ENCODE measurements at places on chromosomes 7 and 10. TPM values are rescaled to one million over a fixed set of nuclear protein-coding genes. Genes with fewer than 3 reads are reported as not detected.

DNA sequence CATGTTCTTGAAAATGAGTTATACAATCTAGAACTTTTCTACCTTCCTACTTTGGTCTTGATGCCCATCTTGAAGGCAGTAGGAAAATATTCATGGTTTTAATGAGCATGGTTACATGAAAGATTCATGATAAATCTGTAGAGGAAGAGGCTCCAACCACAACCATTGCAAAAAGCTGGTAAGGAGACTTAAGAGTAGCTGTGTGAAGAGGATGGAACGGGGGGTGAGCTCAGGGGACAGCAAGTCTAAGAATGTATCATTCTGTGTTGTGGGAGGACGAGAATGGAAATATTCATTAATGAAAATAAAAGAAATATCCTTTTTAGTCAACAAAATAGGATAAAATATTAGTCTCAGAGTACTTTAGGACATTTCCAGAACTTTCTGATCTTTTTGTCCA is 81.1 kb downstream of the BMPER start:
- no peak for DNase-seq

Gene PGAM2
- total RNA-seq, result 449 TPM

DNA sequence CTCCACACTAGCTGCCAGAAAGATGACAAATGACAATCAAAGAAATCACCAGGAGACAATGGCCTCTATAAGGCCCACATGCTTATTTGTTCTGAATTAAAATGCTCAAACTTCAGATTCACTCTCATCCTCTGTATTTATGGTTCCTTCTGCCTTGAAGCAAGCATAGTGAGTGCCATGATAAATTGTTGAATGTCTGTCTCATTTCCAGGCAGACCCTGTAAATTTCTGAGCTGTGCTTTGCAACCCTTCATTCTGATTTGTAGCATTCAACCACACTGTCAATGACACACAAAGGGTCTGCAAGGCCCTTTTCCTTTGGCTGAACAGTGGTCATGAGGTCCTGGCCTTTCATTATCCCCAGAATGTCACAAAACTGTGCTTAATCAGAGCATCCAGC is 506.6 kb upstream of the GHITM start:
- no peak for DNase-seq

DNA sequence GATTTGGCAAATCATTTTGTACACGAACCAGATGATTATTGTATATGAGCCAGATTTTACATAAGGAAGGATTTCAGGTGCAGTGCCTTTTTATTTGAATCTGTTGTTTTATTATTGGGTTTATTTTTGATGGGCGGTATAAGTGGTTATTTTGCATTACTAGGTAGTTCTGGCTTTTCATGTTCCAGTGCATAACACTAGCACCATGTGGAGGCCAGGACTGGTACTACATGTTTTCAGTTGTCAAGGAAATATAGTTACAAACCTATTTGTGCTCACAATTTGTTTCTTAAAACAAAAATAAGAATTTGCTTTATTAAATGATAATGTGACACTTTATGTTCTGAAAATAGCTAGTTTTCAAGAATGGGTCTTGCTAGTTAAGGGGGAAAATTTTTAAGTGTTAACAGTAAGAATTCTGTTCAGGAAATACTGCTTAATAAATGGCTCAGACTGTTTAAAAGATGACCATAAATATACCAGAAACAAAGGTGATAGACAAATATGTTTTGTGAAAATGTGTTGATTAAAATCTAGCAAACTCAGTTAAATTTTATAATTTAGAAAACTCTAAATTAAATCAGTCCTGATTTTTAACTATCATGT is 7.1 kb upstream of the SEMA3E start:
- no peak for DNase-seq

DNA sequence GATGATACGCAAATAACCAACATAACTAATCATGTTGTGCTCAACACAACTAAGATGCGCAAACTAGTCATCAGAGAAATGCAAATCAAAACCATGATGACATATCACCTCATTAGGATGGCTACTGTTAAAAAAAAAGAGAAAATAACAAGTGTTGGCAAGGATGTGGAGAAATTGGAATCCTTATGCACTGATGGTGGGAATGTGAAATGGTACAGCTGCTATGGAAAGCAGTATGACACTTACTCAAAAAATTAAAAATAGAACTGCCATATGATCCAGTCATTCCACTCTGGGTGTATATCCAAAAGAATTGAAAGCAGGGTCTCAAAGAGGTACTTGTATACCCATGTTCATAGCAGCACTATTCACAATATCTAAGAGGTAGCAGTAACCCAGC is 42.9 kb downstream of the SLIT1 start:
- no peak for DNase-seq

DNA sequence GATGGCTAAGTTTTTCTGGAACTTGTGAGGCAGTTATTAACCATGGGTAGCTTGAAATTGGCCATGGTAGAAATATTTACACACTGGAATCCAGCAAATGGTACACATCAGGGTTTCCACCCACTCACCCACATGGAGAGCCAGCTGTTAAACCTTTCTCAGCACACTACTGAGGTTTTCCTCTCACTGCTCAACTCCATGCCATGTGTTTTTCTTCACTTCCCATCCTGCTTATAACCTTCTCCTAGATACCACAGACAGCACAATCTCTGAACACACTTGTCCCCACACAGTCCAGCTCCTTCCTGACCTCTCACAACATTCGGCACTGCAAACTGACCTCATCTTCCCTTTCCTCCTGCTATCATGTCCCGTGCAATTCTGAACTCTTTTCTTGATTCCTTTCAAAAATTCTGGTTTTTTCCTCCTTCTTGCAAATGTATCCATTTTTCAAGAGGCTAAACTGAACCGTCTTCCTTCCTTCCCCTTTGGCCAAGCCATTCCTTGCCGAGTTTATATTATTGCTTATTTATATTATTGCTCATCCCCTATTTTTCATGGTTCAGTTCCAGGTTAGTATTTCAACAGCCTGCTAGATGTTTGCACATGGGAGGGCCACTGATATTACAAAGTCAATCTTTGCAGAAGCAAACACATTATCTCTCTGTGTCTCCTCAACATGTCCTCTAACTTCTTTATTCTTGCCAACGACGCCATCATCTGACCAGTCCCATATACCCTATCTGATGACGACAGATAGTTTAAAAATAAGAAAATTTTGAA is 606.4 kb downstream of the SORCS1 start:
- DNase-seq, result no peak

DNA sequence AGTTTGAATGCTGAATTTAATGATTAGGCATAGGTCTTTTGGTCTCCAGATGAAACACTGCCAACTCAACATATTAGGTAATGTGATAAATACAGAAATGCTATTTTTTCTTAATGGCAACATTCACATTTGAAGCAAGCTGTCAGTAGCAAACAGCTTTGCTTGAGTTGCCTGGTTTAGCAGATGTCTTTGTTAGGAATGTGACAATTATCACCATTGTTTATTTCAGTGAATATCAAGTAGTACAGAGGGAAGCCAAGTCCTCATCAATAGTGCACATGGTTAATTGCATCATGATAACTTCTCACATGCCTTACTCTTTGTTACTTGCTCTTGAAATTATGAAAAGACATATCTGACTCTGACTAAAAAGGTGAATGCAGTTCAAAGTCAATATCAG is 23.7 kb upstream of the SEPTIN7 start:
- no peak for DNase-seq

- no peak for DNase-seq
Observed at GRCh38 chr10:102090772-102091171, 25.6 kb downstream of the HPS6 start.

- peak; percentile 68 for DNase-seq
Observed at GRCh38 chr10:102452672-102453340, 1.5 kb upstream of the C10orf95 start.

DNA sequence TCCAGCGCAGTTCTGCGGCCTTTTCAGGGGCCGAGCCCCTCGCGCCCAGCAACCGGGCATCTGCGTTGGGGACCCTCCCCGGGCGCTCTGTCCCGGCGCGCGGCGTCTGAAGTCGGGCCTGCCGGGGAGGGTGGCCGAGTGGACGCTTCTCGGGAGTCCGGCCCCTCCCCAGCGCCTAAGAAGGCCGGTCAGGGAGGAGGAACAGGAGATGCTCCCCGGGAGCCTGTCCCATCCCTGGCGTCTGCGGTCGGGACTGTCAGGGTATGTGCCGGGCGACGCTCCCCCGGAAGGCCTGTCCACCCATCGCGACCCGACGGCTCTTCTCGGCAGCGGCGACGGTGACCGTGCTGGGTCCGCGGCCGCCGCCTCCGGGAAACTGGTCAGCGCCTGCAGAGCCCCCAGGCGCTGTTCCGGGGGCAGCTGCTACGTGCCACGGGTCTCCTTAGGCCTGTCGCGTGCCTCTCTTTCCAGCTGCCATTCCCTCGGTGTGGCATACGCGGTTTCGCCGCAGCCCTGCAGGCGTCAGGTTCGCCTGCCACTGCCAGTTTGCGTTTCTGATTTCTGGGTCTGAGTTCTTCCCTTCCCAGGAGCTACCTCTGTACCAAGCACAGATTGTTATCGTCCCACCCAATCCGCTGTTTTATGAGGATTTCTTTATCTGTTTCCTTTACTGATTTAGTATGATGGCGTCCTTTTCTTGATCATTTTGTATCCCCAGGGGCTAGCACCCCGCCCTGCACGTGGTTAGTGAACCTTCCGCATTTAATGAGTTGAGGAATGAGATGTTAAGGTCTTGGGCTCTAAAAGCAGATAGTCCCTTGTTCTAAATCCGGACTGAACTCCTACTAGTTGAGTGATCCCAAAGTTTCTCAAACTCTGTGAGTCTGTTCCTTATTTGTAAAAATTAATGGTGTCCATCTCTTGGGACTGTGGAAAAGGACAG is 782 bp downstream of the IFIT5 start:
- DNase-seq, result peak; percentile 52

Gene COMMD3
- total RNA-seq, result 45.5 TPM

Gene LIMK1
- total RNA-seq, result 43.0 TPM

Gene RBP3
- total RNA-seq, result not detected

DNA sequence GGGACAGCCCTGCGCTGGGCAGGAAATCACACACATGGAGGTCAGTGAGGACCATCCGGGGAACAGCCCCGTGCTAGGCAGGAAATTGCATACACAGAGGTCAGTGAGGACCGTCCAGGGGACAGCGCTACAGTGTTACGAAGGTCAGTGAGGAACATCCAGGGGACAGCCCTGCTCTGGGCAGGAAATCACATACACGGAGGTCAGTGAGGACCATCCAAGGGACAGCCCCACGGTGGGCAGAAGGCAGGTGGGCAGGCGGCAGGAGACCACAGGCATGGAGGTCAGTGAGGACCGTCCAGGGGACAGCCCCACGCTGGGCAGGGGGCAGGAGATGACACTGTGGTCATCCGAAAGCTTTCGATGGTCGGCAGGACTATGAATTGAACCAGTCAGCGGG is 79.7 kb downstream of the PTPRN2 start:
- no peak for DNase-seq

DNA sequence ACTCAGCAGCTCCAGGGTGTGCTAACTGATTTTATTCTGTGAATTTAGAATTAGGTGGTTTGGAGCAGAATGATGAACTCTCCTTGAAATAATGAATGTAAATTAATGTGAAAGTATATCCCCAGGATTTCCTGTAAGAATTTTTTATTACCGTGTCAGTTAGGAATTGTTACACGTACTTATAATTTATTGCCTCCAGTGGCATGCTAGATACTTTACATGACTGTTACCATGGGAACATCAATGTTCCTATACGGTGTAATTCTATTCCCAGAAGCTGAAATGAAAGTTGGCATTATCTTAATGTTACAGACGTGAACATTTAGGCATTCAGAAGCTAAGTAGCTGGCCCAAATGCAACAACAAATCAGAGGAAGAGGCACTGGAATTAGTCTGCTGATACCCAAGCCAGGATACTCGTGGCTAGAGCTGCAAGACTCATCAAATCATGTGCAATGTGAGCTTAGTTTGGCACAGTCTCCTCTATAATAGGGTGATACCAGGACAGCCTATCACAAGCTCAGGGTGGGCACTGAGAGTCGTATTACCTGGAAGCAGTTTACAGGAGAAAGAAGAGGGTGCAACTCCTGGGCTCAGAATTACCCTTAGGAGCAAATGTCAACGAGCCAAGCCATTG is 30.0 kb upstream of the PRKAR2B start:
- DNase-seq, result no peak

Gene MSS51
- 17.0 TPM for total RNA-seq

GRCh38 chr10:60423920-60424319 is 34.2 kb upstream of the ANK3 start:
- DNase-seq, result no peak

DNA sequence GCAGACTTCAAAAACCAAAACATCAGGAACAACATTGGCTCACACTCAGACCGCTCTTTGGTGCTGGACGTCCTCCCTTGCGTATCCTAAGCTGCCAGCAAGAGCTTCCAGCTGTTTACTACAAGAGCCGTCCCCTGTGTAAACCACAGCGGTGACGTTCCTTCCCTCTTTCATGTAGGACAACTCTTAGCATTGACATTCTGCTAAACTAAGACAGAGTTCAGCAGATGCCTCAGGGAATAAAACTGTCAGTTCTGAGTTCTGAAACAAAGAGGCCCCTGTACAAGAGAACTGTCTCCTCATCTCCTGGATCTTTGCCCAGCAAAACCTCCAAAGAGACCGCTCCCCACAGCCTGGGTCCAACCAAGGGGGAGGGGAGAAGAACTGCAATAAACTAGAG is 57.8 kb upstream of the OPALIN start:
- peak; percentile 35 for DNase-seq

DNA sequence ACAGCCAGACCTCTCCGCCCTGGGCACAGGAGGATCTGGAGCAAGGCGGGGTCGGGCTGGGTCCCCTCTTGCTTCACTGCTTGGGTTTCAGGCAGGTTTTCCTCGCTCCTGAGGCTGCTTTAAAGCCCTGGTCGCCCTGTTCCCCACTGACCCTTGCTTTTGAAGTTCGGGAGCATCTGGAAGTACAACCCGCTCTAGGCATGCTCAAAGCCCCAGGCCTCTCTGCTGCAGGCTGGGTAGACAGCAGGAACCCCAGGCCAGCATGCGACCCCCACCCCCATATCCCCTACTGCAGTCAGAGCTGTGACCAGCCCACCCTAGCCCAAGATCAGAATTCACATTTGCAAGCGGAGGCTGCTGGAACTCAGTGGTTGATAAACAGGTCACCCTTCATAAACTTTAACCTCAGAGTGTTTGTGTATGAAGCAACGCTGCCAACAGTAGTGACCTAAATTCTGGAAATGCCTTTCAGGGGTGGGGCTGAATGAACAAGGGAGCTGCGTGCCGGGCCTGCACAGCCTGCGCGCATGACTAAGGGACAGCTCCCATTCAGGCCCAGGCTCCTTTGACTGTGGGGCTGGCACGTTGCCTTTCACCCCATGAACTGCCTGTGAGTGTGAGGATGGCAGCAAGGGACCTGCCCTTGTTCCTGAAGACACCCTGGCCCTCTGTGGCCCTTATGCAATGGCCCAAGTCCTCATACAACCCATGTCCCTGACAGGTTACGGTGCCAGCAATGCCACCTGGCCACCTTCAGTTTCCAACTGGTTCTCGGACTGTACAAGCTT is 52.5 kb downstream of the PROSER2 start:
- peak; percentile 81 for DNase-seq

Gene GDF2
- total RNA-seq, result not detected
